ENCODE measurements at places on chromosomes 11 and 22.
A peak's percentile ranks its signal among the peaks of the same experiment; 100 is the strongest.

DNA sequence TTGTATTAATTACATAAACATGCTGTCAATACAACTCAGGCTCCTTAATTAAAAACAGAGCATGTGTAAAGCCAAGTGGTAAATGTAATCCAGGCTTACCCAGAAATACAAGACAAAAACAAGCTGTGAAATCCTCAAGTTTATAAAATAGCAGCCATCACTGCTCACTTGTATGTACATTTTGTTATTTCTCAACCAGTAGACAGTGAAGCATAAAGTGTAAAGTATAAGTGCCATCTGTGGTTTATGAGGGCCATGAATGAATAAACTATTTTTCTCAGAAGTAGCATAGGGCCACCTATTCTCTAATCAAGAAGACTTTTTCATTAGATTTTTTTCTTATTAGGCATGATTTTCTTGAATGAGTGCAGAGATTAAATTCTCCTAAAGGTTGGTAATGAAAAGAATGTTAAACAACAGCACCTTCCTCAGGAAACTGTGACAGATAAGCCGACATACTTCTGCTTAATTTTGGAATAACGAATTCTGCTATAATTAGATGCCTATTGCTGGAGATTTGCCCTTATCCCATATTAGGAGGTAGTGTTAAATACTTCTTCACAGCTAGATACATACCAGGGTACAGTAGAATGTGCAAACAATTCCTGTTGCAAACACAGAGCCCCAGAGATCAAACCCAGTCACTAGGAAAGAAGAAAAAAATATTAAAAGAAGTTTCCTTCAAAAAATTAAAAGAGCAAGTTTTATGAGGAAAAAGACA lies 13.0 kb downstream of the SLC5A12 start:
- DNase-seq, result no peak

DNA sequence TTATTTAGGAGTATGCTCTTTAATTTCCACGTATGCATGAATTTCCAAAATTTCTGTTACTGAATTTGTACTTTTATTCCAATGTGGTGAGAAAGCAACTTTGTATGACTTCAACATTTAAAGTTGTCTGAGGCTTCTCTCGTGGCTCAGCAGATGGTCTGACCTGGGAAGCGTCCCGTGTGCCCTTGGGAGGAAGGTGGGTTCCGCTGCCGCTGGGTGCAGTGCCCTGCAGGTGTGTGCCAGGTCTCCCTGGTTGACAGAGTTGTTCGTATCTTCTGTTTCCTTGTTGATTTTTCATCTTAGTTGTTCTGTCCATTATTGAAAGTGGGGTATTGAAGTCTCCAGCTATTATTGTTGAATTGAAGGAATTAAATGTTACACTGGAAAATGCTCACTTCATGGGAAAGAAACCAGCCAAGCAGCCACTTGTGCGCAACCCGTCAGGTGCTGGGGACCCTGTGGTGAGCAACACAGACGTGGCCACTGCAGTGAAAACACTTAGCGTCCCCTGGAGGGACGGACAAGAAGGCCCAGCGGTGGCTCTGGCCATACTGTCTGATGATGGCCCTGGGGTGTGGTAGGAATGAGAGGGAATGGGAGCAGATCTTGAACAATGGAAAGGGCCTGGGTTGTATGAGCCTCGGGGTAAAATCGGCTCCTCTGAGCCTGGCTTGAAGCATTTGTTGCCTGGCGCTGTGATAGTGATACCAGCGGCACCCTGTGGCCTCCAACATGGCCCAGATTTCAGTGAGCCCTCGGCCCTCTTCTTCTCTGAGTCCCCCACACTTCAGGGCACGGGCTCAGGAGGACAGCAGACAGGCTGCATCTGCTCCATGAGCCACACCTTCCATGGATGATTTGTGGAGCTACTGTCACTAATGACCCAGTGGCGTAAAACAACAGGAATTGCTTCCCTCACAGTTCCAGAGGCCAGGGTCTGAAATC lies 31.5 kb upstream of the KRTAP5-7 start:
- DNase-seq, result peak; percentile 25

DNA sequence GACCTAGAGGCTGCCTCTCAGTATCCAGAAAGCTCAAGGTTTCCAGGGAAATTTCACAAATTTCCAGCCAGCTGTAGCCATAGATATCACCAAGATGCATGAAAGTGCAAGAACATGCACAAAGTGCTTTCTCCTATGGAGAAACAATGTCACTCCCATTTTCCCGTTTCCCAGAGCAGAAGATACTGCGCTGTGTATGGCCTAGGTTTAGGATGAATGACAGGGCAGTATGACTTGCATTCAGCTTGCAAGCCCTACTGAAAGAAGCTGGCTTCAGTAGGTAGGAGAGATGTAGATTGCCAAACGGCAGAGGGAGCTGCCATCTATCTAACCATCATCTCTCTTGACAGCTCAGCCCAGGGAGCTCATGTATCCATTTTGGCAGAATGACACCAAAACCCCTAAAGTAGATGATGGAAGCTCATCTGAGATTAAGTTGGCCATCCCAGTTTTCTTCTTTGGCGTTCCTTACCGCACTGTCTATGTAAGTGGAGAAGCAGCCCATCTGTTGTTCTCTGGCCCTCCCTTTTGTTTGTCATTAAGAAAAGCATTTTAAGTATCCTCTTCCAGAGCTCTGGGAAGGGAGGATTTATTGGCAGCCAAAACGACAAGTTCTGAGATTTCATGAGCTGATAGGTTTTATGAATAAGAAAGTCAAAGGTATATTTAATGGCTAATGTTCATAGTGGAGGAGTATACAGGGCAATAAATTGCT lies 4.6 kb downstream of the TECTA start:
- DNase-seq, result no peak

DNA sequence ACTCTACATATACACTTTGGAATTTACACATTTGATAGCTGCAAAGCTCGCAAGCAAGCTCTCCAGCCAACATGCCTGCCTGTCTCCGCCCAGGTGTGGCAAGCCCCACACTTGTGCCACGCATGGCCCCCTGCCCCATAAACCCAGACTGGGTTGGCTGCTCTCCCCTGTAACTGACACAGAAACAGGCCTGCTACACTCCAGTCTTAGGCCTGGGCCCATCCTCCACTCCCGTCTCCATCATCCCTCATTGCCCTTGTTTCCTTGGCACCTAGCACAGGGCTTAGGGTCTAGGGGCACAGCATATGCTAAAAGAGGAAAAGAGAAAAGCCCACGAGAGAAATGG lies 41.4 kb downstream of the PACSIN2 start:
- DNase-seq, result no peak

DNA sequence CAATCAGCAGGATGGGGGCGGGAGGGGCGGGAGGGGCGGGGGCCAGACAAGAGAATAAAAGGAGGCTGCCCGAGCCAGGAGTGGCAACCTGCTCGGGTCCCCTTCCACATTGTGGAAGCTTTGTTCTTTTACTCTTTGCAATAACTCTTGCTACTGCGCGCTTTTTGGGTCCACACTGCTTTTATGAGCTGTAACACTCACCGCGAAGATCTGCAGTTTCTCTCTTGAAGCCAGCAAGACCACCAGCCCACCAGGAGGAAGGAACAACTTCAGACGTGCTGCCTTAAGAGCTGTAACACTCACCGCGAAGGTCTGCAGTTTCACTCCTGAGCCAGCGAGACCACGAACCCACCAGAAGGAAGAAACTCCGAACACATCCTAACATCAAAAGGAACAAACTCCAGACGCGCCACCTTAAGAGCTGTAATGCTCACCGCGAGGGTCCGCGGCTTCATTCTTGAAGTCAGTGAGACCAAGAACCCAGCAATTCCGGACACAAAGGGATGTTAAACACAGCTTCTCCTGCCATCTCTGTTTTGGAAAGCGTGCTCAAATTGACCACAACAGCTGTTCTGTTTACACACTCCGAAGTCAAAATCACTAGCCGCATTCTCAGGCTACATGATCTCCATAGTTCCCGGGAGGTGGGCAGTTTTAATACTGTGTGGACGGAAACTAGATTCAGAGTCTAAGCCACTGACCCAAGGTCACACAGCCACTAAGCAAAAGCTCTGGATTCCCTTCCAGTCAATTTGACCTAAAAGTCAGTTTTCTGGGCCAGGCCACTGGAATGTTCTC lies 11.9 kb downstream of the PLAAT2 start:
- no peak for DNase-seq

- DNase-seq, result no peak
Observed at GRCh38 chr11:9247863-9248262, 17.3 kb downstream of the DENND5A start.

DNA sequence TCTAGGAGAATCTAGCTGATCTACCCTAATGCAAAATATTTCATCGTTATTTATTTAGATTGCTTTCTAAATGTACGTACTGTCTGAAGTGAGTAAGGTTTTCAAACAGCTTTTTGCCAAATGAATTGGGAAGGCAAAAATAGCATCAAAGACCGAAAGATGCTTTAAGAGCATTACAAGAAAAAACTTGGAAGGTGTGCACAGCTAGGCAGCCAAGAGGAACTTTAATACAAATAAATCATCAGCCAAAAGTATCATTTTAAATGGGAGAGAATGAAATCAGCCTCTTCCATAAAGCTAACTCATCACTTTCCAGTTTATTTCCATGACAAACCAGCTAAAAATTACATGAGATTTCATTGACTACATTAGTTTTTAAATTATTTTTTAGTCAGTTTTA lies 30.2 kb upstream of the CFAP300 start:
- DNase-seq, result no peak

- DNase-seq, result no peak
Observed at GRCh38 chr11:112999520-112999919, 38.3 kb downstream of the NCAM1 start.

GRCh38 chr11:126341760-126342161 lies 13.7 kb upstream of the ST3GAL4 start:
- DNase-seq, result no peak

Data from sciatic nerve (tissue), 2 donors.